ENCODE measurements at places on chromosomes 12 and 14. TPM values are rescaled to one million over a fixed set of nuclear protein-coding genes. Genes with fewer than 3 reads are reported as not detected.

RGS6 gene
- 0.35 TPM for polyA plus RNA-seq

CISTR gene
- not detected for polyA plus RNA-seq

SHMT2 gene
- polyA plus RNA-seq, result 25.2 TPM

VDR gene
- polyA plus RNA-seq, result 7.5 TPM

KRT74 gene
- polyA plus RNA-seq, result not detected

DPPA3 gene
- not detected for polyA plus RNA-seq

INHBE gene
- not detected for polyA plus RNA-seq

SPIC gene
- polyA plus RNA-seq, result not detected

LRFN5 gene
- polyA plus RNA-seq, result 2.1 TPM

SLC10A1 gene
- not detected for polyA plus RNA-seq

GALNT8 gene
- polyA plus RNA-seq, result 4.9 TPM
